ENCODE measurements at places on chromosomes 2 and 18.

GRCh38 chr2:127674241-127675209, 805 bp downstream of the LIMS2 start:
- DNase-seq: no peak

DNA sequence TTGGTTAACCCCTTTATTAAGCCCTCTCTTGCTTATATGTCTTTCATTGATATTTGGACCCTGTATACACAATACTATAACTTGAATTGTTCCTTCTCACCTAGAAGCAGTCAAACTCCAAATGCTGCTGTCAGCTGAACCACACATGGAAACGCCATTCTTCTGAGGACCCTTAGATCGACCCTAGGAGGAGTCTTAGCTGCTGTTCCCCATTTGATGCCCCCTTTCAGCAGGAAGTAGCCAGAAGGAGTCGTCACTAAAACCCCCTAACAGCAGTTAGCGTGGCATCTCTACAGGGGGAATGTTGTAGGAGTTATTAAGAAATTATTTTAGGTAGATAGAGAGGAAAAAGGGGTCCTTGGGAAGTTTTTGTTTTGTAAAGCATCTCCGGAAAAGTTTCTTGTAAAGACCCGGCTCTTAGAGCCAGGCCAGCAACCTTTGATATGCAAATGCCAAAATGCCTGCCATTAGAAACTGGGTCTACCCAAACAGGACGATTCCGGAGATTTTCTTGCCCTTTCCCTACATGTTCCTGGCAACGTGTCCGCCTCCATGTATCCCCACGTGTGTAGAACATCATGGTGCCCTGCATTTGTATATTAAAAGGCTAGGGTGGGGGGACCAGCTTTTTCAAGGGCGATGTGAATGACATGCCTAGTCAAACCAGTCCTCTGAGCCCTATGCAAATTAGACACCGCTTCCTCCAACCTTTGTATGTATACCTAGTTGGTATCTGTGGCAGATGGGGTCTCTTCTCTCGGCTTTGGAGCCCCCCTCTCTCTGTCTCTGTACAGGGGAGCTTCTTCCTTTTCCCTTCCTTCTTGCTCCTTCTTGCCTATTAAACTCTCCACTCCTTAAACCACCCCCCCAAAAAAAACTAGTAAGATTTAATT, 638.4 kb upstream of the POU3F3 start:
- DNase-seq: no peak

- DNase-seq: no peak
These were observed 31.9 kb upstream of the CYP1B1 start for GRCh38 chr2:38107738-38108410.

DNA sequence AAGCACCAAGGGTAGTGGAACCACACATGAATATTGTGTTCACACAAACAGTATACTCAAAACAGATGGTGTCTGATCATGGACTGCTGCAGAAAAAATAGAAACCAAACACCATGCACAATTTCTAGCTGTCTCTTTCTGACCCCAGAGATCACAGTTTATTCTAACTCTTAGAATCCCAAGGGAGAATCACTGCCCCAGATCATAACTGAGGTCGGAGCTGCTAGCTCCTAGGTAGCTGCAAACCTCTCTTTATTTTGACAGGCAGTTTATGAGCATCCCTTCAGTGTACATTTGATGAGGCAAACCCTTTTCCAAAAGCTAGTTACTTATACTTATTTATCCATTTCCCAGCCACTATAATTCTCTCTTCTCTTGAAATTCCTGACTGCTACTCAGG, 439.1 kb upstream of the HNMT start:
- no peak for DNase-seq

DNA sequence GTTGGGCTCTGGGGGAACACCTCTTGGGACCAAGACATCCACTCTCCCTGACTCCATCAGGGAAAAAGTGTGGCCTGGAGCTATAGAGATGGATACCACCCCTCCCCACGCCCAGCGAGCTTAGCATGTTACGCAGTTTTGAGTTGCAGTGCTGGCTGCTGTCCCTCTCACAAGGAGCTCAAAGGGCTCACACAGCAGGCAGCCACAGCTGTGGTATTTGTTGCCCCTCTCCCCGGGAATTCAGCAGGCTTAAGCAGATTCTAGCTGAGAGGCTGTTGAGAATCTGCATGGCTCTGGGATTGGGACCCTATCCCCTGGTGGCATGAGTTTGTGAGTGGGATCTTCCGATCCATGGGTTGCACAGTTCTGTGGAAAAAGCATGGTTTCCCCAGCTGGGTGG, 673.1 kb upstream of the FSHR start:
- no peak for DNase-seq
